ENCODE measurements at places on chromosomes 4 and X.

DNA sequence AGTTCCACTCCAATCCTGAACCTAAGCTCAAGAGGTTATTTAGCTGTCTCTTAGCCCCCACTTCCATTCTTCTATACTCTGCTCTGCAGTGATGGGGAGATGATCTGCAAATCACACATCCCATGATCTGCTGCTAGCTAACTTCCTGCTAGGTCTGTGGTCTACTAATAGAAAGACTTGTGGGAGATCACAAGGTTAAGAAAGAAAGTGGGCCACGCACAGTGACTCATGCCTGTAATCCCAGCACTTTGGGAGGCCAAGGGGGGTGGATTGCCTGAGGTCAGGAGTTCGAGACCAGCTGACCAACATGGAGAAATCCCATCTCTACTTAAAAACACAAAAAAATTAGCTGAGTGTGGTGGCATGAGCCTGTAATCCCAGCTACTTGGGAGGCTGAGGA is 471.1 kb upstream of the NWD2 start:
- no peak for DNase-seq

GRCh38 chrX:70175338-70175737 is 1.9 kb upstream of the DGAT2L6 start:
- no peak for DNase-seq

DNA sequence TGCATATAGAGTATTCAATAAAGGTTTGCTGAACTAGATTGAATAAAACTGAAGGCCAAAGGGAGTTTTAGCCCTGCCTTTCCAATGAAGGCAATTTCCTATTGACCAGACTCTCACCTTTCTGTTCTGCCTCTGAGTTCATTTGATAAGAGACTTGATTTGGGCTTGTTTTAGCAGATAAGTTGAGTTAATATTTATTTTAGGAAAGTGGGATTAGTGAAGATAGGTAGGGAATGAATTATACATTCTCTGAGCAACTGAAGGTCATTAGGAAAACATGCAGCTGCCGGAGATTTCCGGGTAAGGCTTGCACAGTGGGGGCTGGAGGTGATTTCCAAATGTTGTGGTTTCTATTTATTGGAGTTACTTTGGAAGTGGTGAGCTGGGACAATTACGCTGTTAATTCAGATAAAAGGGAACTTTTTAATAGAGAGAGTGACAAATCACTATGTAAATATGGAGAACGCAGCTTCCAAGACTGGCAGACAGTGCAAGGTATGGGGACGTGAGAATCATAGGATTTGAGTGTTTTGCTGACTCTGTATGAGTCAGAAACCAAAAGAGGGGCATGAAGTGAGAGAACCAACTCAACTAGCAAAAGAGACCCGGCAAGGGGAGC is 553.6 kb upstream of the BOD1L1 start:
- no peak for DNase-seq

- no peak for DNase-seq
These were observed 404.4 kb downstream of the TLL1 start for GRCh38 chr4:166277401-166277800.

- no peak for DNase-seq
These were observed 44.2 kb upstream of the RASSF6 start for GRCh38 chr4:73664470-73664869.

DNA sequence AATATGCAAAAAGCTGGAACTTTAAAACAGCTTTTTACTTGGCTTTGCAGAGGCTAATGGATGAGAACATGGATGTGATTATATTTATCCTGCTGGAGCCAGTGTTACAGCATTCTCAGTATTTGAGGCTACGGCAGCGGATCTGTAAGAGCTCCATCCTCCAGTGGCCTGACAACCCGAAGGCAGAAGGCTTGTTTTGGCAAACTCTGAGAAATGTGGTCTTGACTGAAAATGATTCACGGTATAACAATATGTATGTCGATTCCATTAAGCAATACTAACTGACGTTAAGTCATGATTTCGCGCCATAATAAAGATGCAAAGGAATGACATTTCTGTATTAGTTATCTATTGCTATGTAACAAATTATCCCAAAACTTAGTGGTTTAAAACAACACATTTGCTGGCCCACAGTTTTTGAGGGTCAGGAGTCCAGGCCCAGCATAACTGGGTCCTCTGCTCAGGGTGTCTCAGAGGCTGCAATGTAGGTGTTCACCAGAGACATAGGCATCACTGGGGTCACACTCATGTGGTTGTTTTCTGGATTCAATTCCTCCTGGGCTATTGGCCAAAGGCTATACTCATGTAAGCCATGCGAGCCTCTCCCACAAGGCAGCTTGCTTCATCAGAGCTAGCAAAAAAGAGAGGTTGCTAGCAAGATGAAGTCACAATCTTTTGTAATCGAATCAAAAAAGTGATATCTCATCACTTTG is 15.6 kb downstream of the TLR8 start:
- DNase-seq, result no peak

- no peak for DNase-seq
These were observed 14.9 kb downstream of the PPP3CA start for GRCh38 chr4:101332424-101332823.

- DNase-seq, result no peak
These were observed 213.6 kb downstream of the CBLL2 start for GRCh38 chrX:22486296-22486695.

DNA sequence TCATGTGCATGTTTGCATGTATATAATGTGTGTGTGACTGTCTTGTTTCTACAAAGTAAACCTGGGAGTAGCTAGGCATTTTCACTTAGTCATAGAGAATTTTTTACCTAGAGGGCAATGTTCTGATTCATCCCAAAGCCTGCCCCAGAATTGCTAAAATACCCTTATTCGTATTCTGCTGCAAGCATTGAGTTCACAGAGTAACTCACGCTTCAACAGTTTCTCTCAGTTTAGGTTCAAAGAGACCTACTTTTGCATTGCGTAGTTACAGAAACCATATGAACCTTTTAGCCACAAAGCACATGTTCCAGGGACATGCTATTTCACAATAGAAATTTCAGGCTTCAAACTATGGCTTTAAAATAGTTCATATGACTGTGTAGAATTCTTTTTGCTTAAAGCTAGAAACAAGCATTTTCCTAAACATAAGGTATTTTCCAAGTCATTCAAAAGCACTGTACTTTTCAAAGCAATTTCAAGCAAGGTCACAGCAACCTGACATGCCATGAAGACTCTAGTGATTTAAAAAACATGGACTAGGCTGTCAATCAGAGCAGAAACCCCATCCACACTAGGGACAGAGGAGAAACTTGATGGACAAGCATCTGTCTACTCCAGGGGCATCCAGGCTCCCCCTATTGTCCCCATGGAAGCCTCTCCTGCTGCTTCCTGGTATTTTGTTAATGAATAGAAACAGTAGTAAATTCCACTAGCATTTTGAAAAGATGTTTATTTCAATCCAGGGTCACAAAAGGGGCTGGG is 81.5 kb upstream of the MAPK10 start:
- no peak for DNase-seq

GRCh38 chr4:173707658-173708419 is 177.8 kb upstream of the HAND2 start:
- no peak for DNase-seq

DNA sequence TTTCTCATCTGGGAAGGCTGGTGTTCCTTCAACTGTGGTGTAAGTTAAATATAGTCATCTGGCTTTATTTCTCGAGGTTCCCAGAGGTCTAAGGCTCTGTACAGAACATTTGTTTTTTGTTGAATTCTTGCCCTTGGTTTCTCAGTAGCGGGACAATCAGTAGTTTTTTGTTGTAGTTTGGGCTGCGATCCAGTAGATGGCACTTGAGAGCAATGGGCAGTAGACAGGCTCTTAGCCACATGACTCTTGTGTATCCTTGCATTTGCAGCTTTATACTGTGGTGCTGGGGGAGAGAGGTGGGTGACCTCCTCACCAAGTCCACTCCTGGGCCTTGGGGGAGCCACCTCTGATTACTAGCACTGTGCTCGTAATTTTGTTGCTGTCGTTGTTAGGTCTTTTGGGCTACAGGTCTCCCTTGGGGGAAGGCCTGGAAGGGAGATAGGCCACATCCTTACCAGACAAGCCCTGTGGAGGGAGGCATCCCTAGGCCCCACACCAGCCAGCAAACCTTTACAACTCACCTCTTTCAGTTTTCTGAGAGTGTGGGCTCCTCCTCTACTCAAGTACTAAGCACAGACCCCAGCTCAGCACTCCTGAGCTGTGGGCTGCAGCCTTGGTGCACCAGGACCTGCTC is 8.1 kb downstream of the ETDB start:
- DNase-seq, result no peak

DNA sequence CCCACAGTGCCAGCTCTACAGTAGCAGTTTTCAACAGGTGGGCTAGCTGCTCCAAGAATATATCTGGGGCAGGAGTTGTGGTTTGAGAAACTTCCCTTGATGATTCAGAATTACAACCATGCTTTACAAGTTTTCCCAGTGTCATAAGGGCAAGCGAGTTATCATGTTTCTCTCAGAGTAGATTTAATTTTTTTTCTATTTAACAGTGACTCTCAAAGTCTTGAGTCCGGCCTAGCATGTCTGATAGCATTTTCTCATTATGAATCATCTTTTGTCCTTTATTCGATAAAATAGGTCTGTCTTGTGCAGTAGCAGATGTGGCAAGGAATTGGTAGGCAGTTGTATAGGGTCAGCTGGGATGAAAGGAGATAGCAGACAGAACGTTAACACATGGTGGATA is 62.2 kb upstream of the SPANXD start:
- no peak for DNase-seq
